ENCODE measurements at places on chromosomes 12 and 14.
A peak's percentile ranks its signal among the peaks of the same experiment; 100 is the strongest.

- H3K27ac ChIP-seq = no peak overlapping the region
- H3K27me3 ChIP-seq = no peaks in the 10 kb centered on the region
- H3K4me1 ChIP-seq = peaks cover 8% of the 10 kb centered on the region
- H3K4me3 ChIP-seq = no peak overlapping the region
Observed at GRCh38 chr12:92756898-92757596, 54.3 kb downstream of the PLEKHG7 start.

DNA sequence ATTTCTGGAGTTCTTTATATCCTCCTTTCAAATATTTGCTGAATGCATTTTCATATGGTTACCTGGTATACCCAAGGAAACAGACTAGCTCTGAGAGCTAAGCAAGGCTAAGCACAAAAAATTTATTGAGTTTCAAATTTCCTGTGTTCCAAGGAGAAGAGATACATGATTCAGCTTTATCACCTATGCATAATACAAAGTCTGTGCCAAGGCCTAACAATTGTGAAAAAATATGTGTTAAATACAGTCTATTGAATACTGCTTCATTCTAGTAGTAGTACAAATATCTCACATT, 103.7 kb upstream of the LGR5 start:
- H3K4me3 ChIP-seq = no peak overlapping the region
- H3K27ac ChIP-seq = no peak overlapping the region
- H3K27me3 ChIP-seq = no peaks in the 10 kb centered on the region
- no peaks in the 10 kb centered on the region for H3K36me3 ChIP-seq
- no peaks in the 10 kb centered on the region for H3K4me1 ChIP-seq

GRCh38 chr12:98439981-98440581, 75.3 kb upstream of the TMPO start:
- peaks cover 22% of the 10 kb centered on the region for H3K27me3 ChIP-seq
- H3K36me3 ChIP-seq = no peaks in the 10 kb centered on the region
- no peak overlapping the region for H3K27ac ChIP-seq
- no peak for DNase-seq
- no peak overlapping the region for H3K4me3 ChIP-seq

DNA sequence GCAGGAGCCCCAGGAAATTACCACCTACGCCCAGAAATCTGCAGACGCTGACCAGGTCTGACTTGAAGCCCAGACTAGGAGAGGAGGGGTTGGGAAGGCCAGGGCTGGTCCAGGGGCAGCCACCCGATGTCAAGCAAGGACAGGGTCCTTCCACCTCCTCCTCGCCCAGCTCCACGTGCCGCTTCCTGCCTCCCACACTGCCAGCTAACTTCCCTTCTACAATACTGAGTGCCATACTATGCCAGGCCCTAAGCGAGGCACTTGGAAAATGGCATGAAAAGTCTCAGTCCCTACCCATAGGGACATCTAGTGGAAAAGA, 71.7 kb downstream of the SETD3 start:
- no peak for DNase-seq
- no peak overlapping the region for H3K27ac ChIP-seq
- no peaks in the 10 kb centered on the region for H3K4me1 ChIP-seq
- H3K27me3 ChIP-seq = no peaks in the 10 kb centered on the region

GRCh38 chr12:108734200-108734906, 3.0 kb upstream of the CORO1C start:
- no peaks in the 10 kb centered on the region for H3K27me3 ChIP-seq
- peaks cover 20% of the 10 kb centered on the region for H3K4me1 ChIP-seq
- no peak for DNase-seq
- no peak overlapping the region for H3K4me3 ChIP-seq

- H3K36me3 ChIP-seq = peaks cover 2% of the 10 kb centered on the region
- no peak overlapping the region for H3K4me3 ChIP-seq
- no peaks in the 10 kb centered on the region for H3K4me1 ChIP-seq
- no peak overlapping the region for H3K27ac ChIP-seq
Observed at GRCh38 chr14:37150414-37150813, 22.0 kb downstream of the SLC25A21 start.

- H3K4me3 ChIP-seq = no peak overlapping the region
- no peak overlapping the region for H3K27ac ChIP-seq
- no peak for DNase-seq
- peaks cover 21% of the 10 kb centered on the region for H3K36me3 ChIP-seq
Observed at GRCh38 chr12:94242901-94243300, 94.5 kb downstream of the PLXNC1 start.

- H3K36me3 ChIP-seq = no peaks in the 10 kb centered on the region
- peaks cover 4% of the 10 kb centered on the region for H3K4me1 ChIP-seq
- H3K4me3 ChIP-seq = no peak overlapping the region
- H3K27me3 ChIP-seq = peaks cover 6% of the 10 kb centered on the region
- H3K27ac ChIP-seq = no peak overlapping the region
- DNase-seq = no peak
Observed at GRCh38 chr12:48031135-48031960, 27.1 kb upstream of the COL2A1 start.

DNA sequence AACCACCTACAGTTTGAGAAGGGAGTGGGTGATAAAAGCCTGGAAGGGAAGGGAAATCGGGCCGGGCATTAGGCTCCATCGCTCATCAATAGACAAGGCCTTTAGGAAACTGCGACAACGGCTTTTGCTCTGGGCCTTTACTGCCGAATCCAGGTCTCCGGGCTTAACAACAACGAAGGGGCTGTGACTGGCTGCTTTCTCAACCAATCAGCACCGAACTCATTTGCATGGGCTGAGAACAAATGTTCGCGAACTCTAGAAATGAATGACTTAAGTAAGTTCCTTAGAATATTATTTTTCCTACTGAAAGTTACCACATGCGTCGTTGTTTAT, 261 bp upstream of the RNU7-1 start:
- peaks cover 36% of the 10 kb centered on the region for H3K4me1 ChIP-seq
- peak overlapping the region; percentile 95 for H3K4me3 ChIP-seq
- no peak for DNase-seq
- no peaks in the 10 kb centered on the region for H3K27me3 ChIP-seq

- peaks cover 2% of the 10 kb centered on the region for H3K27me3 ChIP-seq
- H3K4me3 ChIP-seq = no peak overlapping the region
- no peaks in the 10 kb centered on the region for H3K36me3 ChIP-seq
- H3K4me1 ChIP-seq = no peaks in the 10 kb centered on the region
- no peak overlapping the region for H3K27ac ChIP-seq
Observed at GRCh38 chr12:19186722-19187661, 57.5 kb downstream of the PLEKHA5 start.

DNA sequence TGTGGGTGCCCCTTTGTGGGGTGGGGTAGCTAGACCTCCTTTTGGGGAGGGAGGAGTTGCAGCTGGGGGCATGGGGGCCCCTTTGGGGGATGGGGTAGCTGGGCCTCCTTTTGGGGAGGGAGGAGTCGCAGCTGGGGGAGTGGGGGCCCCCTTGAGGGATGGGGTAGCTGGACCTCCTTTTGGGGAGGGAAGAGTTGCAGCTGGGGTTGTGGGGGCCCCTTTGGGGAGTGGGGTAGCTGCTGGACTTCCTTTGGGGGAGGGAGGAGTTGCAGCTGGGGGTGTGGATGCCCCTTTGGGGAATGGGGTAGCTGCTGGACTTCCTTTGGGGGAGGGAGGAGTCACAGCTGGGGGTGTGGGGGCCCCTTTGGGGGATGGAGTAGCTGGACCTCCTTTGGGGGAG, 7.0 kb downstream of the NACA start:
- peaks cover 50% of the 10 kb centered on the region for H3K36me3 ChIP-seq
- no peak overlapping the region for H3K4me3 ChIP-seq
- no peaks in the 10 kb centered on the region for H3K27me3 ChIP-seq
- no peak overlapping the region for H3K27ac ChIP-seq
- H3K4me1 ChIP-seq = peaks cover 54% of the 10 kb centered on the region
- no peak for DNase-seq

- peaks cover 37% of the 10 kb centered on the region for H3K4me1 ChIP-seq
- H3K27ac ChIP-seq = peak overlapping the region; percentile 89
- no peaks in the 10 kb centered on the region for H3K27me3 ChIP-seq
- no peak for DNase-seq
- H3K4me3 ChIP-seq = no peak overlapping the region
- H3K36me3 ChIP-seq = peaks cover 43% of the 10 kb centered on the region
Observed at GRCh38 chr12:46227616-46228015, 41.2 kb downstream of the SLC38A1 start.

- no peaks in the 10 kb centered on the region for H3K36me3 ChIP-seq
- peaks cover 9% of the 10 kb centered on the region for H3K27me3 ChIP-seq
- H3K4me3 ChIP-seq = no peak overlapping the region
- H3K4me1 ChIP-seq = no peaks in the 10 kb centered on the region
Observed at GRCh38 chr12:10501030-10501429, 4.7 kb upstream of the EIF2S3B start.

DNA sequence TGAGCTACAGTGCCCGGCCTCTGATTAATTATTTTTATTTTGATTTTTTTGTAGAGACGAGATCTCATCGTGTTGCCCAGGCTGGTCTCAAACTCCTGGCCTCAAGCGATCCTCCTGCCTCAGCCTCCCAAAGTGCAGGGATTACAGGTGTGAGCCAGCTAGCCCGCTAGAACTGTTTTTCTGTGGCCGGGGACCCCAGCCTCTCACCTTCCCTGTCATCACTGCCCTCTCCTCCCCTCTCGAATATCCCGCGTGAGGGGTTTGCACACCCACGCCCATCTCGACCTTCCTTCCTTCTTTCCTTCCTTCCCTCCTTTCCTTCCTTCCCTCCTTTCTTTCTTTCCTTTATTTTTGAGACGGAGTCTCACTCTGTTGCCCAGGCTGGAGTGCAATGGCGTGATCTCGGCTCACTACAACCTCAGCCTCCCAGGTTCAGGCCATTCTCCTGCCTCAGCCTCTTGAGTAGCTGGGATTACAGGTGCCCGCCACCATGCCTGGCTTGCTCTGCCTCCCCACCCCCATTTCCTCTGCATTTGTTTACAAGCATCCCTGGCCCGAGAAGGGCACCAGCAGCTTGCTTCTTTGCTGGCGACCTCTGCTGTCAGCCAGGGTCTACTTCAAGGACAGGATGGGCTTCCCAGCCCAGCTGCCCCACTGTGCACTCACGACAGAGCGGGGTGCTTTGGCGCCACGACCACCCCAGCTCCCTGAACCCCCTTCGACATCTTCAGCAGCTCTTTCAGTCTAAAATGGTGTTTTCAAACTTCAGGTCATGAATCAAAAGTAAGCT, 4.3 kb upstream of the TRAF3 start:
- H3K27ac ChIP-seq = peak overlapping the region; percentile 92
- DNase-seq = no peak
- H3K36me3 ChIP-seq = no peaks in the 10 kb centered on the region
- no peaks in the 10 kb centered on the region for H3K27me3 ChIP-seq
- peaks cover 37% of the 10 kb centered on the region for H3K4me1 ChIP-seq

- no peaks in the 10 kb centered on the region for H3K36me3 ChIP-seq
- H3K27me3 ChIP-seq = peaks cover 1% of the 10 kb centered on the region
- DNase-seq = no peak
Observed at GRCh38 chr14:20612403-20612802, 21.2 kb upstream of the RNASE12 start.

GRCh38 chr14:61516118-61516743, 179.1 kb upstream of the HIF1A start:
- H3K27ac ChIP-seq = no peak overlapping the region
- peaks cover 7% of the 10 kb centered on the region for H3K4me1 ChIP-seq
- H3K4me3 ChIP-seq = no peak overlapping the region
- no peaks in the 10 kb centered on the region for H3K36me3 ChIP-seq

DNA sequence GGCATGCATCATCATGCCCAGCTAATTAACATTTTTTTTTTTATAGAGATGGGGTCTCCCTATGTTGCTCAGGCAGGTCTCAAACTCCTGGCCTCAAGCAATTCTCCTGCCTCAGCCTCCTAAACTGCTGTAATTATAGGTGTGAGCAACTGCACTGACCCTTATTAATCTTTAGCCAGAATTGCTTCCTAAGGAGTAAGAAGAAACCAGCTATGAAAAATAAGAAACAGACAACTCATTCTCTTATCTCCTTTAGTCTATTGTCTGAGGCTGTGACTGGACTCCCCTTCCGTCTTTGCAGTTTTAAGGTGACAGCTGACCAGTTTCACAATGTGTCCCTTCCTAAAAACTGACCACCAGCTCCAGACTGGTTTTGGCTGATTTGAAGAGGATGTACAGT, 52.4 kb downstream of the EMP1 start:
- no peak for DNase-seq
- no peaks in the 10 kb centered on the region for H3K4me1 ChIP-seq
- no peaks in the 10 kb centered on the region for H3K36me3 ChIP-seq
- H3K27ac ChIP-seq = no peak overlapping the region

GRCh38 chr12:105492591-105493545, 162.4 kb downstream of the C12orf75 start:
- H3K36me3 ChIP-seq = peaks cover 3% of the 10 kb centered on the region
- no peak for DNase-seq
- H3K4me1 ChIP-seq = no peaks in the 10 kb centered on the region
- H3K27ac ChIP-seq = no peak overlapping the region
- H3K4me3 ChIP-seq = no peak overlapping the region

GRCh38 chr14:59320763-59321625, 132.5 kb downstream of the DAAM1 start:
- DNase-seq = no peak
- no peaks in the 10 kb centered on the region for H3K27me3 ChIP-seq
- peaks cover 26% of the 10 kb centered on the region for H3K4me1 ChIP-seq
- peak overlapping the region; percentile 12 for H3K4me3 ChIP-seq

DNA sequence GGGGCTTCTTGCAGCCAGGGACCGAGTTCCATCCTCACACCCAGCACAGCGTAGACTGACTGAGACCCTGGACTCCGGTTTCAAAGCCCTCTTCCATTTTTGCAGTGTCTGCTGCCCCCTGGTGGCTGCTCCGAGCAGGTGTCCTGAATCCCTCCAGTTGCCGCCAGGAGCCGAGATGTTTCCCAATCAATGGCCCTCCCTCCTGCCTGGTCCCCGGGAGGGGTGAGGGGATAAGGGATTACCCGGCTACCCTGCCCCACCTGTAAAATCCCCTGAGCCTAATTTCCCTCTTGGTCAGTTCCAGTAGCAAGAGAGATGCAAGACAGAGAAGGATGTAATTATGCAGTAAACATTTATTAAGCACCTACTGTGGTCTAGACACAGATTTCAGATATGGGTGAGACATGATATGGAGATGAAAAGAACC, 55.0 kb downstream of the PHETA1 start:
- H3K4me1 ChIP-seq = peaks cover 4% of the 10 kb centered on the region
- peak; percentile 75 for DNase-seq
- H3K36me3 ChIP-seq = peaks cover 4% of the 10 kb centered on the region
- H3K27me3 ChIP-seq = peaks cover 4% of the 10 kb centered on the region
- no peak overlapping the region for H3K4me3 ChIP-seq

DNA sequence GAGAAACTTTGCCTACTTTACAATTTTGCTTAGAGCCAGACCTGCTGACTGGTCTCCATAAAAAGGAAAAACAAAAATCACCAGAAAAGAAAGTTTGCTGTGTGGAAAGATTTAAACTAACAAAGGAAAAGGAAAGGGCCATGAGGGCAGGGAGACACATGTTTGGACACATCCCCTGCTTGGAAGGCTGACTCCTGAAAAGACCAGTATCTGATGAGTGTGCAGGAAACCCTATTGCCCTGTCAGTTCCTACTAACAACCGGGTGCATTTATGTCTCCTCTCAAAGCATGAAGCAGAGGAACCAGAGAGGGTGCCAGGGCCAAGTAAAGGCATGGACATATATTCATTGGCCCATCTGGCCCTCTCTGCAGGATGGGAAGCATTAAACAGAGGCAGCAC, 7.0 kb upstream of the STAB2 start:
- H3K36me3 ChIP-seq = no peaks in the 10 kb centered on the region
- no peak overlapping the region for H3K27ac ChIP-seq

All from memory B cell (primary cell).